ENCODE measurements at places on chromosomes 2 and 18. TPM values are rescaled to one million over a fixed set of nuclear protein-coding genes. Genes with fewer than 3 reads are reported as not detected.

DNA sequence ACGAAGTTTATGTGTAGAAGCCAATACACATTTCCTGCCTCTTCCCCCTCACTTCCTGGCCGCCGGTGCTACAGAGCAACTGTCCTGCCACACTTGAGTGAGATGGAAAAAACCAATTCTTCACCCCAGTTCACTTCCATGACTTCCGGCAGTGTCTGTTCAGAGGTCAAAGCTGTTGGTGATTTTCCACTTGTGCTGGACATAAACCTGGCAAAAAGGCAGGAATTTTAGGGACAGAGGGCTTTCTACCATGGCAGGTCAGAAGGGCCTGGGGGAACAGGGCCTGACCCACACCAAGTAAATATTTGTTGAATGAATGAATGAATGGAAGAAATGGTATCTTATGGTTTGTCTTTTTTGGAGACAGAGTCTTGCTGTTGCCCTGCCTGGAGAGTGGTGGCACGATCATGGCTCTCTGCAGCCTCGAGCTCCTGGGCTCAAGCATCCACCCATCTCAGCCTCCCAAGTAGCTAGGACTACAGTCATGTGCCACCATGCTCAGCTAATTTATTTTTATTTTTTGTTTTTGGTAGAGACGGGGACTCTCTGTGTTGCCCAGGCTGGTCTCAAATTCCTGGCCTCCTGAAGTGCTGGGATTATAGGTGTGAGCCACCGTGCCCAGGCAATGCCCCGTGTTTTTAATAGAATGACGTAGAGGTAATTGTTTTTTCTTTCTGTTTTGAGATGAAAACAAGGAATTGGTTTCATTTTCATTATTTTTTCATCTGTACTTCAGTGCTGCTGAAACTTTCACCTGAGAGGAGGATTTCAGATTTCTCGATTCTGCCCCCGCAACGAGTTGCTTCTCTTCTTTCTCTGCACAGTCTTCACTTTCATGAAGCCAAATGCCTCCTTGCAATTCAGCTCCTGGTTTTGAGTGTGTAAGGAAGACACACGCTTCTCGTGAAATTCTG is 48.0 kb upstream of the LPIN2 start:
- no peak for DNase-seq

GRCh38 chr18:8707556-8708300 is 2.4 kb downstream of the MTCL1 start:
- DNase-seq = no peak

- DNase-seq = no peak
Measured at GRCh38 chr2:51534166-51534565, 502.2 kb upstream of the NRXN1 start.

DNA sequence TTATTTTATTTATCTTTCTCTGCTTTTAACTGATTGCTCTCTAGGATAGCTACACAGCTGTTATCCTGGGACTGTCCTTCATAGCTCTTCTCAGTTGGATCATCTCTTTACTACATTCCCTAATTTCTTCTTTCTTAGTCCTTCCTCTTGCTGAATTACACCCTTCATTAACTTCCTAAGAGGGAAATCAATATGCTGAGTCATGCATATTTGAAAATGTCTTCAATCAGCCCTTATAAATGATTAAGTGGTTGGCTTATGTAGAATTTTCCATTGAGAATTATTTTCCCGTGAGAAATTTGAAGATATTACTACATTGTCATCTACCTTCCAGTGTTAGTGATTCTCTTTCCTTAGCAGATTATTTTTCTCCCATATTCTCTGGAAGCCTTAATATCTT is 214.2 kb downstream of the SOCS6 start:
- no peak for DNase-seq

GRCh38 chr2:217934321-217935131 is 68.3 kb downstream of the TNS1 start:
- DNase-seq = no peak

- no peak for DNase-seq
Measured at GRCh38 chr18:56112013-56112749, 524.2 kb upstream of the TCF4 start.

DNA sequence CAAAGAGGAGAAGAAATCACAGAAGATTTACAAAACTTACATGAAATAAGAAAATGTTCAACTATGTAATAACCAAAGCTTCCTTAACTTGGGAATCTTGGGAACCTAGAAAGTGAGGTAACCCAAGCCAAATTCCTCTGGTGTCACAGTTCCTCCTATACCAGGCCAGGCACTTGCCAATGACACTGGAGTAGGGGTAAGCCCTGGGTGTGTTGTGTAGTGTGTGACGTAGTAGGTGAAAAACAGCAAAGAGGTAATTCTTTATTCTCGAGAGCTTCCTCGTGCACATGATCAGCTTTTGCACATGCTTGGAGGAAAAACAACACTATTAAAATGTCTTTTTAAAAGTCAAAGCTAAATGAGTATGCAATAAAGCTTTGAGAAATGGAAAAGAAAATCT is 118.0 kb downstream of the METTL8 start:
- DNase-seq = no peak

DNA sequence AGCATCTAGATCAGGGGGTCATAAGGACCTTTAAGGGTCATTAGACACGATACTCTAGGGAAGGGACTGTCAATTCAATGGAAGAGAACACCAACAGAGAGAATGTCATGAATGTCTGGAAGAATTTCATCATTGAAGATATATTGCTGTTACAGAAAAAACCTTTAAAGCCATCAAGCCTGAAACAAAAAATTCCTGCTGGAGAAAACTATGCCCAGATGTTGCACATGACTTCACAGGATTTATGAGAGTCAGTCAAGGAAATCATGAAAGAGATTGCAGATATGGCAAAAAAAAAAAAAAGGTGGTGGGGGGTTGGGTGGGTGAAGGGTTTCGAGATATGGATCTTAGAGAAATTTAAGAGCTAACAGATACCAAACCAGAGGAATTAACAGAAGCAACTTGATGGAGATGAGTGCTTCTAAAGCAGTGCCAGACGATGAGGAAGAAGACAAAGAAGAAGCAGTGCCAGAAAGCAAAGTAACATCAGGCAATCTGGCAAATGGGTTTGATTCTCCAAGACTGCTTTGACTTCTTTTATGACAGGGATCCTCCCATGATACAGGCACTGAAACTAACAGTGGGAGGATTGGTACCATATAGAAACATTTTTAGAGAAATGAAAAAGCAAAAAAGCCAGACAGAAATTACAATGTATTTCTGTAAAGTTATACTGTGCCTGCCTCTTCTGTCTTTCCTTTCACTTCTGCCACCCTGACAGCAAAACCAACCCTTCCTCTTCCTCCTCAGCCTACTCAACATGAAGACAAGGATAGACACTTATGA is 28.5 kb downstream of the MAP4K3 start:
- no peak for DNase-seq

DNA sequence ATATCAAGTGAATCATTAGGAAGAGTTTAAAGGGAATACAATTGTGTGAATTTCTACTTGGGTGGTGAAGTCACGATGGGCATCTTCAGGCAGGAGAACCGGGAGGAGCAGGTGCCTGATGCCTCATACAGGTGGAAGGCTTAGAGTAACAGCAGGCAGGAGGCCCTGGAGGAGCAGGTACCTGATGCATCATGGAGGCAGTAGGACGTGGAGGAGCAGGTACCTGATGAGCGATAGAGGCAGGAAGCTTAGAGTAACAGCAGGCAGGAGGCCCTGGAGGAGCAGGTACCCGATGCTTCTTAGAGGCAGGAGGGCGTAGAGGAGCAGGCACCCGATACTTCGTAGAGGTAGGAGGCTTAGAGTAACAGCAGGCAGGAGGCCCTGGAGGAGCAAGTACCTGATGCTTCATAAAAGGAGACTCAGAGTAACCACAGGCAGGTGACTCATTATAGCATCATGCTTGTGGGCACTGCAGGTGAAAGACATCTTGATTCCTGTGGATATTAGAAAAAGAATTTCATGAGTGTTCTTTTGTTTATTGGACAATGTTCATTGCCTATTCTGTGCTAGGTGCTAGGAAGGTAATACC is 133.9 kb downstream of the ATP9B start:
- DNase-seq = no peak

DNA sequence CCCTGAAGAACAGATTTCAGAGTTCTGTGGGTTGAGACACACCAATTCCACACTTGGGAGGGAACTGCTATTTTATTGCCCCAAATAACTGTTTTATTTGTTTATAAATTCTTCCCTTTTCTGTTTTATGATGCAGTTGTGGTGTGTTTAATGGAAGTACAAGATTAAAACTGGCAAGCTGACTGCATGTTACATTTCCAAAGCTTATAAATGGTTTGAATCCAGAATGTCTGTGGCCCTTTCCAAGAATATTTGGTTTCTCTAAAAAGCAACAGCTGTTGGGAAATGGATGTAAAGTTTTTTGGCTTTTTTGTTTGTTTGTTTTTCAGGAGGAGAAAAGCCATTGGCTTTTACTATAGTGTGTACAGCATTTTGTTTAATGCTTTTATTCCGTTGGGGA is 234.5 kb downstream of the MTX2 start:
- DNase-seq = no peak

GRCh38 chr2:230956827-230957755 is 32.0 kb upstream of the GPR55 start:
- peak; percentile 63 for DNase-seq

DNA sequence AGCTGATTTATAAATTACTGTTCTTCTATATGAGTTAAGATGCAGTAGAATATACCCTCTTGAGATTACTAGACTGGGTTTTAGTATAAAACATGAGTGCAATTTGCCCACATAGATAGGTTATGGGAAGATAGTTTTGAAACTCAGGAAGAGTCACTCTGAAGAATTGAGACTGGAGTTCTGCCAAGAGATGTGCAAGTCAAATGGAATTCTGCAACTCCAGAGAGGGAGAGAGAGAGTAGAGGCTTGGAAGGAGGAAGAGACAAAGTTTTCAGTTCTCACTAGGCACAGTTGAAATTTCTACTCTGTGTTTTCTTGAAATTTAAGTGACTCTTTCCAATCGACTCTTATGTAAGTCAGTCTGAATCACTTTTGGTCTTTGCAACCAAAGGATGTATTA is 878.8 kb downstream of the TSN start:
- DNase-seq = no peak

Gene SCG2
- 4.4 TPM for total RNA-seq

- no peak for DNase-seq
Measured at GRCh38 chr2:207897541-207898353, 127.6 kb downstream of the PLEKHM3 start.

- peak; percentile 49 for DNase-seq
Measured at GRCh38 chr18:74310411-74310810, 5.2 kb upstream of the C18orf63 start.

DNA sequence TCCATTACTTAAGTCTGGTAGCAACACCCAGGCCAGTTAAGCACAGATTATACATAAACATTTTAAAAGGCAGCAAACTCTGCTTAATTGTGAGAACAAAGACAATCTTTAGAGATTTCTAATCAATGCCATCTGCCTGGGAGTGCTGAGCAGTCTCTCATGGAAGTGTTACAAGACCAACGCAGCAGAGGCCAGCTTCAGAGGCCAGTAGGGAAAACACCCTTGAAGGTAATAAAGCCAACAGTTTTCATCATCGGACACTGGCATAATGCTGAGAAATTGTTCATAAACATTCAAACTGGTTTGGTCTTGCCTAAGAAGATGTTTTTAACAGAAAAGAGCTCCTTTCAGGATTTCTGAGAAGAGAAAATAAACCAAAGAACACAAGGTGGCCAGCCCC is 35.0 kb downstream of the EPB41L3 start:
- no peak for DNase-seq

Gene SLC19A3
- 2.3 TPM for total RNA-seq

Gene NT5C1B
- total RNA-seq = not detected

DNA sequence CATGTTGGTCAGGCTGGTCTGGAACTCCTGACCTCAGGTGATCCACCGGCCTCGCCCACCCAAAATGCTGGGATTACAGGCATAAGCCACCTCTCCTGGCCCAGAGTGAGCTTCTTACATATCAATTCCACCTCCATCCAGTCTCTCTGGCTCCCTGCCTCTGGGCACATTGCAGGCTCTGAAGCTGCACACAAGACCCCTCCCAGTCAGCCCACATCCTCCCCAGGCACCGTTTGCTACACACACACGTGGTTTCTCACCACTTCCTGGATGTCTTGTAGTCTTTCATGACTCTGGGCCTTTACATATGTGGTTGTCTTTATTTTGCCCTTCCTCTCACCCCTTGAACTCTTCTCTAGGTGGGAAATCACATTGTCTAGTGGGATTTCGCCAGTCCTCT is 64.0 kb upstream of the CABLES1 start:
- no peak for DNase-seq

DNA sequence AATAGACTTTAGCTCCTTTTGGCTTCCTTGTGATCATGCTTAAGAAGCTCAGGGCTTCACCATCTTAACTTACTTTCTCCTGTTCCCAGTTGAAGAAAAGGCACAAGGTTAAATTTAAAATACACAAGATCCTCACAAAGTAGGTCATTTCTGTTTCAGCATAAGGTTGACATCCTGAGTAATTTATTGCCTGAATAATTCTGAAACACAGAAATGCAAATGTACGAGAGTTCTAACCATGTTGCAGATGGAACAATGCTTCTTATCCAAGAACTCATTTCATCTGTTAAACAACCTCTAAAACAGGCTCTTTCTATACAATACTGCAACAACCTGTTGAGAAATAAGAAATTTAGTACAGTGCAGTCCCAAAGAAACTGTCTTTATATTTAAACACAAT is 395.2 kb downstream of the BCL11A start:
- DNase-seq = no peak

- DNase-seq = no peak
Measured at GRCh38 chr2:1756456-1756855, 12.1 kb upstream of the PXDN start.

GRCh38 chr2:56465491-56465890 is 281.7 kb downstream of the CCDC85A start:
- DNase-seq = no peak

Gene IL37
- total RNA-seq = 0.55 TPM

Gene NEB
- total RNA-seq = 0.98 TPM

DNA sequence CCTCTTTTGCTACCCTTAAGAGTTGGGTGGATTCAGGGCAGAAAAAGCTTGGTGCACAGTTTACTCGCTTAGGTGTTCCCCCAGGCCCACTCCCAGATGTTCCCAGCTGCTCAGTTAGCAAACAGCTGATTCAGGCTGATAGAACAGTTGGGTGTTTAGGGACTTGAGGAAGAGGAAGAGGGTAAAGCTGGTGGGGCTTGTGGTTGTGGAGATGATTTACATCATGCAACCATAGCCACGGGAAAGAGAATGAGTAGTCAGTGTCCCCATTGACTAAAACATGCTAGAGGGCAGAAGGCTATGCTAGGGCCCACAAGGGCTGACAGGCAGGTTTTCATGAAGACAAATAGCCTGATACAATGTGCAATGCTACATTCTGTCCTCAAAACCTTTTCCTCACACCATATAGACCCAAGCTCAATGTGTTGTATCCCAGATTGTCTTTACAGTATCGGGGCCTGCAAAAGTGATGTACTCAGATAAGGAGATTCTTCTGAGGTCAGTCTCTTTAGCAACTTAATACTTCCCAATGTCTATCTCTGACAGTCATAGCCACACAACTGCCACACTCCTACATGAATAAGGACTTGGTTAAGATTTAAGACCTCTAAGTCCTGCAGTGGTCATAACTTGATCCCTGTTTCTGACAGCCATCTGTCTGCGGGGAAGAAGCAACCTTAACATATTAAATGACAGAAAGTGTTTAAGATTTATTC is 15.6 kb downstream of the COLEC12 start:
- DNase-seq = no peak

Gene POTEC
- not detected for total RNA-seq

Gene PRKAG3
- not detected for total RNA-seq

Gene CEBPZOS
- 1.5 TPM for total RNA-seq

Gene TBR1
- not detected for total RNA-seq

- DNase-seq = no peak
Measured at GRCh38 chr18:25704071-25704470, 352.1 kb upstream of the ZNF521 start.

- no peak for DNase-seq
Measured at GRCh38 chr2:160096409-160096808, 34.0 kb upstream of the PLA2R1 start.
